Renal cortical epithelial cell (primary cell): ENCODE measurements at places on chromosomes 1 and 21. TPM values are rescaled to one million over a fixed set of nuclear protein-coding genes. Genes with fewer than 3 reads are reported as not detected.

The ADORA1 gene
- 4.2 and 54.7 TPM in 2 replicates for total RNA-seq

The MIA3 gene
- 21.0 and 53.4 TPM in 2 replicates for total RNA-seq

DNA sequence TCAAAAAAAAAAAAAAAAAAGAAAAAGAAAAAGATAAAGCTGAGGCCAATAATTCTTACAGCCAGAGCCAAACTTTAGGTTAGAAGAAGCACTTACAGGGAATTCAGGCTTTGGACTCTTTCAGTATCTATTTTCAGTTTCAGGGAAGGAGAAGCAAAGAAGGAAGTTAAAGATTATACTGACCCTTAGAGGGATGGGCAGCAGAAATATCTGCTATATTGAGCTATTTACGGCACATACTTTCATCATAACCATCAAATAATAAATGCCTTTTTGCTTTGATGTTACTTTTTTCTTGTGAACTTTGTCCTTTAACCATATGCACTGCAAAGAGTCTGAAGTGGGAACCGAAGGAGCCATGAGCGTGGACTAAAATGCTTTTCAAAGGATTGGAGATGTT lies 42.0 kb downstream of the TM2D1 start:
- no peak for DNase-seq

- DNase-seq, result peak; percentile 83
Observed at GRCh38 chr1:205346956-205347574, 9.7 kb downstream of the KLHDC8A start.

DNA sequence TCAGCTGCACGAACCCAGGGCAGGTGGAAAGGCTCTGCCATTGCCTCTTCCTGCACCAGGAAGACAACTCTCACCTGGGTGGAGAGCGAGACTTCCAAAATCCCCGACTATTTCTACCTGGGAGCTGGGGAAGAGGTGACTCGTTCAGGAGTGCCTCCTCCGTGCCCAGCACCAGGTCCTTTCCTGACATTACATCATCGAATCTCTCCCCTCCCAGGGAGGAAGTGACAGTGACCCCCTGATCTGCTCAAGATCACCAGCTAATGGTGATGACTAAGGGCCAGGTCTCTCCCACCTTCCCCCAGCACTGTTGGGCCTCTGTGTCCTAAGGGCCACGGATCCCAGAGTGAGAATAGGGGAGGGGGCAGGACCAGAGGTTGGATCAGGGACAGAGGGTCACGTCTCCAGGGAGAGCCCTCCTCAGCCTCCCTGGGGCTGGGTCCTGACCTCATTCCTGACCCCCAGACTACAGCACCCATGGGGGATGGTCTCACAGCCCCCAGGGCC lies 6.8 kb downstream of the MEGF6 start:
- DNase-seq, result no peak

DNA sequence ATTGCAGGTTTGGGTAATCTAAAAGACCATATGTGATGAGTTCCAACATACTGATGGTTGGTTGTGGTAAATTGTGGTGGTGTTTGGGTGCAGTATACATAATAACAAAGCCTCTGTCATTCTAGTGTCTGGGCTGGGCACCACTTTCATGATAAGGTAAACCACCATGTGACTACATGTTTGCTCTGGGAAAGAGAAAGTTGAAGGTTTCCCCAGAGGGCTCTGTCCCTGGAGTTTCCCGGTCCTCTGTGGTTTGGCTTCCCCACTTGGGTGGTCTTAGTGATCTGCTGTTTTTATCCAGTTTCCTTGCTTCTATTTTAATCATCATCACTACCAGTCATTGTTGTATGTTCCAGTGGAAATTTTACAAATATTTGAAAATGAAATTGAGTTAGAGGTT lies 55.9 kb upstream of the TSPAN2 start:
- DNase-seq, result no peak

GRCh38 chr1:115641762-115642167 lies at the start of gene VANGL1:
Gene VANGL1 (plus strand): TSS chr1:115641970. CDS start chr1:115651414, 9,444 bp downstream.
- no peak for DNase-seq
